ENCODE measurements at places on chromosomes 5 and 9. TPM values are rescaled to one million over a fixed set of nuclear protein-coding genes. Genes with fewer than 3 reads are reported as not detected.

The DOK3 gene
- 3.3 TPM for total RNA-seq

The IL13 gene
- not detected for total RNA-seq

The RELL2 gene
- total RNA-seq: 2.9 TPM

The TMEM174 gene
- total RNA-seq: not detected

The DRD1 gene
- total RNA-seq: not detected

The DIPK1B gene
- total RNA-seq: 25.7 TPM

The SPINK7 gene
- total RNA-seq: not detected

The AMBP gene
- 307 TPM for total RNA-seq

The ARHGEF37 gene
- total RNA-seq: 14.0 TPM

The CSNK1G3 gene
- total RNA-seq: 22.6 TPM

The PCDHGA10 gene
- 5.3 TPM for total RNA-seq

The CARD6 gene
- total RNA-seq: 5.6 TPM

The KDM4C gene
- total RNA-seq: 48.5 TPM

The QRFP gene
- not detected for total RNA-seq

The GKAP1 gene
- 8.0 TPM for total RNA-seq

The PCDHGA8 gene
- 10.2 TPM for total RNA-seq

The STOM gene
- 70.5 TPM for total RNA-seq

The GGTA1 gene
- total RNA-seq: 2.6 TPM

The SPAG8 gene
- total RNA-seq: 1.6 TPM

The MBLAC2 gene
- total RNA-seq: 6.0 TPM

The SLC6A7 gene
- not detected for total RNA-seq

The ACTBL2 gene
- total RNA-seq: not detected

The PCDHB4 gene
- 3.3 TPM for total RNA-seq

Measured in body of pancreas (tissue), 4 donors.